Amniotic stem cell (primary cell): ENCODE measurements at places on chromosomes 2 and 18.

DNA sequence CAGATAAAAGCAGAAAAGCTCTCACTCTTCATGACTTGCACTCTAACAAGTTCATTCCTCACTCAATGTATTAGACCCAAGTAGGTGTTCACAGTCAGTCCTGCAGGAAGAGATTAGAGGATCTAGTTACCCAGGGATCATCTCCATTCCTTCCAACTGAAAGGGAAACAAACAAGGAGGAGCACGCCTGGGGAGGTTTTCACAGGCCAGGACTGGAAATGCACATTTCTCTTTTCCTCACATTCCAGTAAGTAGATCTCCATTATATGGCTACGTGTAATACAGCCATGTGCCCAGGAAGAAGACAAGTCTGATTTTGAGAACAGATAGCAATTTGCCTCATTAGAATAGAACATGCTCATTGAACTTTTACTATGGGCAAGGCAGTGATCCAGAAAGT, 1132.2 kb upstream of the FAM98A start:
- DNase-seq: no peak

DNA sequence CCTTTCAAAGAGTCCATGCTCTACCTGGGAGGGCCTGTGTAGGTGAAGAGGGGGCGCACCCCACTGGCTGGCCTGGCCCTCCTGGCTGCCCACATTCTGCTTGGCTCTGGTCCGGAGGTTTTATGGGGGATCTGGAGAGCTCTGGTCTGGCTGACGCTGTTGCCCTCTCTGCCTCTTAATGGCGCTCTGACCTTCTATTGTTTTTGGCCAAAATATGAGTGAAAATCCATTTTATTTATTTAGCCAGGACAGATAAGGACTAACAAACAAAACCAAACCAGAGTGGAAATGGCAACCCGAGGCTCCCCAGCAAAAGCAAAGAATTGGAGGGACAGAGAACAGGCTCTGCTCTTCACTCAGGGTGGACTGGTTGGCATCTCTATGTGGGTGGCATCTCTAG, 45.7 kb downstream of the PRKCE start:
- no peak for DNase-seq

GRCh38 chr2:140759426-140760156, 1371.2 kb downstream of the LRP1B start:
- DNase-seq: no peak

GRCh38 chr2:46335391-46336282, 38.4 kb downstream of the EPAS1 start:
- no peak for DNase-seq

DNA sequence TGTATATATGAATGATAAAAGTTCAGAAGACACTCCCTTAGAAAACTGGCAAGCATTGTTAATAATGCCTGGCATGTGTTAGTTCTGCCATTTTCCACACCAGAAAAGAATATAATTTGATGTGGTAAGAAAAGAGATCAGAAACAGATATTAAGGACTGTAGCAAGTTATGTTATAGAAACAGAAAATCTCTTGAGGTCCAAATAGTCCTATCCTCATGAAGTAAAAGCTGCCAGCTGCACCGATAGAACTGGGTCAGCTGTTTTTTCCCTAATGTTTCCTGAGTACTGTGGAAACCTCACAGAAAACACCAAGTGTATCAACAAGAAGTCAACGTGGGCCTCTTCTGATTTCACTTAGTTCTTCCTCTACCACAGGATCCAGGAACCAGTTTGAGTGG, 56.9 kb upstream of the SDC1 start:
- no peak for DNase-seq

DNA sequence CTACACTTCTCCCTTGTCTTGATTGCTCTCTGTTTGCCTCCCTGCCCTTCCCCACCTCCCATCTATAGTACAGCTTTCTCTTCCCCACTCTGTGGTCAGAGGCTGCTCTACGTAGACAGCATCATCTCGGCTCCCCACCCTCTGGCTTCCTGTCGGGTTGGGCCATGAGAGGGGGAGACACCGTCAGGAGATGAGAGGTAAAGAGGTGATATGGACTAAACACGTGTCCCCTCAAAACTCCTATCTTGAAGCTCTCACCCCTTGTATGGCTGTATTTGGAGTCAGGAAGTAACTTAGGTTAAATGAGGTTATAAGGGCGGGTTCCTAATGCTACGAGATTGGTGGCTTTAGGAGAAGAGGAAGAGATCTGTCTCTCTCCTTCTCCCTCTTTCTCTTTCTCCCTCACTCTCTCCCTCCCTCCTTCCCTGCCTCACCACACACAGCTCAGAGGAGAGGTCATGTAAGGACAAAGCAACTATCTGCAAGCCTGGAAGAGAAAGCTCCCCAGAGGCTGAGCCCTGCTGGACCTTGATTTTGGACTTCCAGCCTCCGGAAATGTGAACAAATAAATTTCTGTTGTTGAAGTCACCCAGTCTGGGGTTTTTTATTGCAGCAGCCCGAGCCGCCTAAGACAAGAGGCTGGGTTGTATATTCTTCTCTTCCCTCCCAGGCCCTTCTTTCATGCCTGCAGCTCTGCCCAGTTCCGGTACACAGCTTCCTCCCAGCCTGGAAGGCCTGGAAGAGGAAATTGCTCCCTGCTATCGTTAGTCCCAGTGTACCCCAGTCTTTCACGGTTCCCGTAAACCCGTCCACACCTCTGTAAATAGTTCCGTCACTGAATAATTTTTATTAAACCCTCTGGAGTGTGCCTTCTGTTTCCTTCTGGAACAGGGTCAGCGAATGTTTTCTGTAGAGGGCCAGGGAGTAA, 138.0 kb downstream of the AKAIN1 start:
- no peak for DNase-seq

GRCh38 chr2:218849721-218850120, 9.9 kb upstream of the WNT6 start:
- DNase-seq: no peak

DNA sequence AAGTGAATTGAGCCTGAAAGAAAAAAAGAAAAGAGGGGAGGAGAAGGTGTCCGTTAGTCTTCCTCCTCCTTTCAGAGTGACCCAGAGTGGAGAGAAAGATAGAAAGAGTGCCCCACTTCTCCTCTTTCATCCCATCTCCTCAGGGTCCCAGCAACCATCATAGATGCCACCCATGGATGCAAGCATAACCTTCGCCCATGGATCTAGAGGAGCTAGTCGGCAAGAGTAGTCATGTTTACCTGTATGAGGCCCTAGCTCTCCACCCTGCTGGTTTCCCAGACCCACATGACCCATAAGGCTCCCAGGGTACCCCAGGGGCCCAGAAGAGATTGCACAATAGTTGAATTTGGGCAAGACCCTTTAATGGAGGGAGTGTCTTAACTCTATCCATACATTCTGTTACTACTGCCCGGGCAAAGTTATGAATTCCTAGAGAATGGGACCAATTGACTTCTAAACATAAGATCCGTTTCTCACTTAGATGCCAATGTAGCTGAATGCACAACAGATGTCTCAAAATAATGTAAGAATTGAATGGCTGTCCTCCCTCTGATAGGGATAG, 56.1 kb upstream of the CDCA7 start:
- no peak for DNase-seq

DNA sequence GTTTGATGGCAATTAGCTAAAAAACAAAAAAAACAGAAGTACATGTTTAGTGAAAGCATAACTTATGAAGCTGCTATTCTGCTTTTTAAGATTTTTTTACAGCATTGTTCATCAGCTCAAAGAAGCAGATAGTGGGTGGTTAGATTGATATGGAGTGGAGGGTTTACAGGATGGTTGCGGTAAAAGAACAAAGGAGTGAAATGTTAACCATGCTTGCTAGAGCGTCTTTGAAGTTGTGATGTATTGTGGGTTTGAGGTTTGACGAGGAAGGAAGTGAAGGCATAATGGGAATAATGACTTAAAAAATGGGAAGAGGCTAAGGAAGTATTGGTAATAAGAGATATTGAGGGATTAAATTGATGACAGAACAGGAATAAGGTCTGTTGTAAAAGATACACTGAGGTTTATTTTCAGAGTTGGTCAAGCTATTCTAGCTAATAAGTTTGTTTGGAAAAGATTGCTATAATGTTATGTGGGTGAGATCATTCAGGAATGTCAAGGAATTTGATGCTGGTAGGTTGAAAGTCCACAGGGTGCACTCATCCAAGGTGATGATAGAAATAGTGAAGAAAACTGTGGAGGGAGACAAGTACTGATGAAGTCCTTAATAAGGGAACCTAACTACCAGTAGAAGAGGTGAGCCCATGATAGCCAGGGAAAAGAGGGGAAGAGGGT, 14.6 kb downstream of the SPOPL start:
- DNase-seq: no peak

DNA sequence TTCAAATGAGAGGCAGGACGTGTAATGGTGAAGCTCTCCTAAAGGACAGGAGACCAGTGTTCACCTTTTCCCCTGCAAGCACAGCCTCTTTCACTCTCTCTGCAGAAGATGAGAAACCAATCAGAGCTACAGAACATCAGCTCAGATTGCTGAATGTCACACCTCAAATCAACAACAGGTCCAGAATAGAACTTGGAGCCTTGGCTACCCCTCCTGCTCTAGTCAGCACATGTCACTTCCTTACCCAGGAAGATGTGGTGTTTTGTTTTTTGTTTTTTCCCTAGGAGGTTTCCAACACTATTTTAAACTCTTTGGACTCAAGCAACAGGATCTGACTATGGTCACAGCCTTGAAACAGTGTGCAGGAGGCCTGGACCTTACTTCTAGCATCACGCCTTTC, 41.3 kb upstream of the PCBP1 start:
- no peak for DNase-seq

GRCh38 chr2:205936446-205936845, 149.5 kb downstream of the INO80D start:
- no peak for DNase-seq

GRCh38 chr2:12261986-12262680, 454.6 kb upstream of the TRIB2 start:
- no peak for DNase-seq

- no peak for DNase-seq
Observed at GRCh38 chr2:238719641-238720040, 128.2 kb upstream of the TWIST2 start.

DNA sequence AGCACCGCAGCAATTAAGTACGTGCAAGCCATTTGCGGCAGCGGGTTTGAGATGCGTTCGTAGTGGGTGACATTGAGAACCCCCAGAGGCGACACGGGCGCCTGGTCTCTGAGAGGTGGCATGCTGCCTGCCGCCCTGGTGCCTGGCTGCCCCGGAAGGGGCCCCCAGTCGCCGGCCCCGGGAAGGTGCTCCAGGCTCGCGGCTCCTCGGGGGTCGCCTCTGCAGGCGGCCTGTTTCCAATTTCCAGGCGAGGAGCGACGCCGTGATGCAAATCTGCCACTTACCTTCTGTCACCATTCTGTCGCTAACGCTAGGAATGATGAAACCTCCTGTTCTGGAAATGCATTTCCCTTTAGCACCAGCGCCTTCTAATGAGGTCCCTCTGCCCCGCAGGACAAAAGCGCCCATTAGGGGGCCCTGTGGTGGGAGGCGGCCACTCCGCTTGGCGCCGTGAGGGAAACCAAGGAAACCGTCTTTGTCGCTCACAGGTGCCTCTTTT, 13.0 kb downstream of the KIF5C start:
- no peak for DNase-seq

DNA sequence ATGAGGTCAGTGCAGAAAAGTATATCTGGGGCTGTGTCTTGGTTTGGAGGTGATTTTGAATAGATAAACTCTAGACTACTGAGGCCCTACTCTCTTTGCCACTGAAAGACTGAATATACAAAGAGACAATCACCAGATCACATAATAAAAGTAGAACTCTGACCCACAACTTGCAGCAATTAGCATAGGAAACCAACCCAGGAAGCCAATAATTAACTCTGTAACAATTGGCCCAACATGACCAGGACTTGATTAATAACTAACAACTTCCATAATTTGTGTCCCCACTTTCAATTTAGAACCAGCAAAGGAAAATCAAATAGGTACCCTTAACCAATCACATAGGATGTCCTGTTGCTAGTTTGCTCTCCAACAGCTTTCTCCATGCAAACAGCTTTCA, 1104.9 kb upstream of the CELF4 start:
- no peak for DNase-seq

GRCh38 chr18:63099848-63100629, 219.5 kb downstream of the BCL2 start:
- DNase-seq: no peak

- no peak for DNase-seq
Observed at GRCh38 chr2:42128721-42129486, 40.2 kb upstream of the EML4 start.

GRCh38 chr2:106339609-106340008, 128.6 kb downstream of the RGPD3 start:
- no peak for DNase-seq

DNA sequence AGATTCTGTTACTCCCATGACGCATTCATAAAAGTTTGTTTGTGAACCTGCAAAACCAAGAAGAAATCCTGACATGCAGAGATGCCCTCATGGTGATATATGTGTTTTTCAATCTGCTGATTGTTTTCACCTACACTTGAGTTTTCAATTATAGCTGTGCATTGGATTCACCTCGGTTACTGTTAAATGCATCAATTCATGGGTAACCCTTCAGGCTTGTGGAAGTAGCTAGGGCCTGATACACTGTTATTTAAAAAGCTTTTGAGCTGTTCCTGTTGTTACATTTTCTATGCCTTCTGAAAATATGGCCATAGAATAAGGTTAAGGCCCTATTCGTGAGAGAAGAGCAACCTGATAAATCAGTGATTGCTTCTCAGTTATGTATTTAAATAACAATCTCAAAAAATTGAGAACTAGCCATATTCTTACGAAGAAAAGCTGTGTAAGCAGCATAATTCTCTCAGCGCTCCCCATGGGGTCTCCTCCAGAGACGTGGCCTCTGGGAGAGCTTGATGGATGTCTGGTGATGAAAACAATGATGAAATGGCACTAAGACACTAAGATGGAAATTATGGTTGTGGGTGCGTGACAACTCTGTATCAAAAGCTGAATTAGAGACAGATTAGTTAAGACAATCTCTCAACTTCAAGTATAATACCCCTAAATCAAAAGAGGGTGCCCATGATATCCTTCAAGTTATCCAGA, 60.5 kb downstream of the RIT2 start:
- DNase-seq: no peak

DNA sequence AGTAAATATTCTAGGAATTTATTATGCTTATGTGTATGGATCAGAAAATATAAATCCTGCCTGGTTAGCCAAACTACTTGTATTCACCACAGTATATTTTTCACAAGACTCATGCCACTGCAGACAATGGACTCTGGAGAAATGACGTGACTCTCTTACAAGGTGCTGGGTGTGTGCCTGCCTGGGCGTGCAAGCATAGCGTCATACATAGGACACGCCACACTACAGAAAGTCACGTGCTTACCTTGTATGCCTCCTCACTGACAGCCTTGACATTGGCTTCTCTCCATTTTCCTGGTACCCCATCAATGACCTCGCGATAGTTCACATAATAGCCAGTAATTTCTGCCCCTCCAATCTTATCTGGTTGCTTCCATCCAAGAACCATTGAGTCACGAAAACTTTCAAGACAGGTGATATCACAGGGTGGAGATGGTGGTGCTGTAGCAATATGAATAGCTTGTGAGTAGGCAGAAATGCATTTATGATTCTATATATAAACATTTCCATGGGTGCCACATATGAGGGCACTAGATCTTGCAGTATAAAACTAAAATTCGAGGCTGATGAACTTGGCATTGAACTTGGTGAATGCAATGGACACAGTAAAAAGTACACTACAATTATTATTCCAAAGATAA, 93.2 kb downstream of the MYOM1 start:
- DNase-seq: no peak

- DNase-seq: no peak
Observed at GRCh38 chr2:164847291-164847690, 5.7 kb upstream of the COBLL1 start.
